Fibroblast of skin of scalp (primary cell): ENCODE measurements at places on chromosomes 7 and 10.

DNA sequence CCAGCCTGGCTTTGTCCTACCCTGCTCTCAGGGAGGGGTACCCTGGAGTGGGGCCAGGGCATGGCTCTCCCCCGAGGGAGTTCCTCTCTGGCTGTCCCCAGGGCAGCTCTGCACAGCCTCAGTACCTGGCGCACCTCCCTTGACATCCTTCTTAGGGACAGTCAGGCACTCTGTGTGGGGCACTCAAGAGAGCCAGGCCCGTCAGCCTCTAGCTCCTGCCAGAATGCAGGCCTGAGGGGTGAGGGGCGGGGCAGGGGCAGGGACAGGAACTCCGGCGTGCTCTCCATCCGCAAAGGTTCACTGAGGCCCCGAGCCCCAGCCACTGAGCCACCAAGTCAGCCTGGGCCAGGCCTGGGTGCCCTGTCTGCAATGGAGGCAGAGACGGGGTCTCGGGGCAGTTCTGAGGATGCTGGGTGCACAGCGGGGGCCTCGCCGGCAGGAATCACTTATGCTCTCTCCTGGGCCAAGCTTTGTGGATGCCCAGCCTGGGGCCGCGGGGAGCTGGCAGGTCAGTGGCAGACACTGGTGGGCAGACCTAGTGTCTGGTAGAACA lies 10.1 kb downstream of the LIMK1 start:
- DNase-seq: no peak

DNA sequence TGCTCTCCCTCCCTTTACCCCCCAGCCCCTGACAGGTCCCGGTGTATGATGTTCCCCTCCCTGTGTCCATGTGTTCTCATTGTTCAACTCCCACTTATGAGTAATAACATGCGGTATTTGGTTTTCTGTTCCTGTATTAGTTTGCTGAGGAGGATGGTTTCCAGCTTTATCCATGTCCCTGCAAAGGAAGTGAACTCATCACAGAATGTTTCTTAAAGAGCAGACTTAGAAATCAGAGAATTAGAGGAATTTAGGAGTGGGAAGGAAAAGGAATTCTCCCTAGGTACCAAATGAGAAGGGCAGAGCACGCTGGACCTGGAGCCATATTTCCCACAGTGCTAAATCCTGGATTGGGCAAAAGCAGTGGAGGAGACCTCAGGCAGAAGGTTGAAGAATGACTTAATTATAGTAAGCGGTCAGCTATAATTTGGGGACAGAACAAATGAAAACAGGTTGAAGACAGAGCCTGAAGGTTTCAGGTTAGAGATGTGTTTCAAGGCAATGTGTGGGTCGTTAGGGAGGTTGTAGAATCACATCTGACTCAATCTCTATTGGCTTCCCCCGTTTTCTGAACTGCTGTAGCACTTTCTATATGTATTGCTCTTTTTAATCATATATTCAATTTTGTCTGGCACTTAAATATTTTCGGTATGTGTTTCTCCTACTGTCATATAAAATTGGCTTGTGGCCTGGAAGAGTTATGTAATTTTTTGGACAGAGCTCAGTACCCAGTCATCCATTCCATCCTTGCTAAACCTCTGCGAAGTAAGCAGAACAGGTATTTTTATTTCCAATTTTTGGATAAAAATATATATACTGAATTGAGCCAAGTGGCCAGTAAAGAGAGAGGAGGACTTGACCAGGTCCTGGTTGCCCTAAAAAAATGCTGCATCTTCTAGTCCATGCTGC lies 210.5 kb upstream of the KLF6 start:
- DNase-seq: peak; percentile 74

- no peak for DNase-seq
These were observed 90.6 kb downstream of the ARID5B start for GRCh38 chr10:61992059-61992460.

- peak; percentile 43 for DNase-seq
These were observed 180.5 kb upstream of the CTBP2 start for GRCh38 chr10:125340903-125341302.

DNA sequence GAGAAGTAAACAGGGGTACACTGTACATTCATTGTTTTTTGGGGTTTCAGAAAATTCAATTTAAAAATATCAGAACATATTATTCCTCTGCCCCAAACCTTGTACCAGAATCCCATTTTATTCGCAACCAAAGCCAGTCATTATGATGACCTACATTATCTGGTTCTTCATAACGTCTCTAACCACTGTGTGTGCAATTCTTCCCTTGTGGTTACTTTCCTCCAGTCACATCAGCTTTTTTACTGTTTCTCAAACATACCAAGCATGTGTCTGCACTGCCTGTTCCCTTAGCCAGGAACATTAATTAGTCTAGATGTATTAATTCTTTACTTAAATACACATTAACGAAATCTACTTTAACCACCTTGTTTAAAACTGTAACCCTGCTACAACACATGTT lies 64.8 kb downstream of the THSD7A start:
- DNase-seq: no peak

- no peak for DNase-seq
These were observed 69.4 kb upstream of the COL13A1 start for GRCh38 chr10:69732147-69732825.

- no peak for DNase-seq
These were observed 461.7 kb upstream of the GALNT17 start for GRCh38 chr7:70670288-70670687.

GRCh38 chr7:30201921-30202320 lies 67.1 kb downstream of the MTURN start:
- DNase-seq: no peak

- peak; percentile 33 for DNase-seq
These were observed 794.5 kb upstream of the CELF2 start for GRCh38 chr10:10223131-10223530.

DNA sequence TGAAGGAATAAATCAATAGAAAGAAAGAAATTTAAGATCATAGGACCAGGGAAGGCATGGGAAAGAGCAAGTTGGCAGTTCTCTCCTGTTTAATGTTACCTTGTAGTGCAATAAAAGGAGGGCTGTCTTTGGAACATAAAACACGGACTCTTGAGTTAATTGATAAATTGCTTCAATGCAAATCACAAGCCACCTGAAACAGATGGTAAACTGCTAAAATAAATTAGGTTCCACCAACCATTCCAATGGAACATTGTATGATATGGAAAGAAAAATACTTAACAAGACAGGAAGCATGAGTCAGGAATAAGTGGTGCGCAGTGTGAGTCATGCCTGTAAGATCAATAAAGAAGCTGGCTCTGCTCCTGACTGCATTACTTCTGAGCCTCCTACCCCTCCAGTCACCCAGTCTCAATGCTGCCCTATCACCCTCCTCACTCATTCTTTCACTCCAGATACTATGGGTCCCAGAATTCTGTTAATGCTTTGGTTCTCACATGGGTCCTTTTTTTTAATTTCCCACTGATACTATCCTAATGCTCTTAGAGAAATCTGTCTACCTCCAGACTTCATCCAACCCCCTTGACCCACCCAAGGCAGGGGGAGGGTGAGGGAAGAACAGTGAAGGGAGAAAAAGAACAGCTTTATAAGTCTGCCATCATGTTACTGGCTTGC lies 78.9 kb downstream of the LRRC17 start:
- DNase-seq: peak; percentile 93

DNA sequence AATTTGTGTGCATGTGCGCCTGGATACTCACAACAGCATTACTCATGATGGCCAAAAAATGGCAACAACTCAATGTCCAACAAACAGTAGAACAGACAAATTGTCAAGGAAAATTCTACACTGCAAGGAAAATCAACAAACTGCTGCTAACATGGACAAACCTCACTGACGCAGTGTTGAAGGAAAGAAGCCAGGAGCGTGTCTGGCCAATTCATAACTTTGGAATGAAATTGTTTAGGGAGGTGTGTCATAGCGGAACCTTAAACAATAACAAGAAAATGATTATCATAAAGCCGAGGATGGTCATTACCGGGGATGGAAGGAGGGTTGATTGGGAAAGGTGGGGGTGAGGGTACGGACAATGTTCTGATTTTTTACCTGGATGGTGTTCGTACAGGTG lies 29.1 kb downstream of the ALOX5 start:
- no peak for DNase-seq

- peak; percentile 85 for DNase-seq
These were observed 521.0 kb downstream of the KIF20B start for GRCh38 chr10:90222372-90222771.

DNA sequence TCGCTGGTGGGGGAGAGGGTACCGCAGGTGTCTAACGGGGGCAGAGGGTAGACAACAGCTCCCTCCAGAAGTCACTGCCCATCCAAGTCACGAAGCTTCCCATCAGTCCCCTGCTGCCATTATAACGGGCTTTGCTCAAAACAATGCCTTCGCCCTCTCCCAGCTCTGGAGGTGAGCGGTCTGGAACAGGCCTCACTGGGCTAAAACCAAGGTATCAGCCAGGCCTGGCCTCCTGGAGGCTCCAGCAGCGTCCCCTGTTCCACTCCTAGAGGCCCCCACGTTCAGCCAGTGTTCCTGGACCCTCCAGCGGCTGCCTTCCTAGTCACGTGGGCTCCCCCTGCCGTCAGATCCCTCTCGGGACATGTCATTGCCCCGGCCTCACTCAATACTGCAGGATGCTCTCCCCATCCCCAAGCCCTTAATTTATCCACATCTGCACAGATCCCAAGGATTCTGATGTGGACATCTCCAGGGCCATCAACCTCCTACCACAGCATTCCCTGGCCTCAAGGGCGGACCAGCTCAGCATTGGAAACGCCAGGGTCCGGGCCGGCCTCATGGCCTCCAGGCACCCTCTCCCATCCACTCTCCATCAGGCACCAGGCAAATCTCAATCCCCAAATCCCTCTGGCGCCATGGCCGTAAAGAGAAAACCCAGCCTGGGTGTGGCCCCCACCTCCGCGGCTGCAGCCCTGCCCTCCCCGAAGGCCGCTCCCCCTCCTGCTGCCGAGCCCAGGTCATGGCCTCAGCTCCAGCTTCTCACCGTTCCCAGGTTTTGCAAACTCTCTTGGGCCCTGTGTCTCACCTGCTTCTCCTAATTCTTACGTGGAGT lies 104.1 kb upstream of the FAM20C start:
- no peak for DNase-seq

DNA sequence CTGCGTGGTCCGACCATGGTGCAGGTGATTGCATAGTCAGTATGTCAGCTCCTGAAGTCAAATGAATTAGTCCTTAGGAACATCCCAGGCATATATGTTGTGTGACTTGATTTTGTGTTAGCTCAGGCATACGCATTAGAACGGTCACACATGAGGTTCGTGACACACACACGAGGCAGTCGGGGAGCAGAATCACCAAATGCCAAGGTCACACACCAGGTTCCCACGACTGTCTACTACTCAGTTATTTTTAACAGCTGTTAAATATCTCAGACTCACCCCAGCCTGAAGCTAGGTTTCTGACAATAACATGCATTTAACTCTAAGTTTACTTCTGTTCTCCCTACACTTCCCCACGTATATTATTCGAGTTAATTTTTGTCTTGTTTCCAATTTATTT lies 54.8 kb downstream of the DYNC2I1 start:
- no peak for DNase-seq

- no peak for DNase-seq
These were observed 101.4 kb downstream of the TBXAS1 start for GRCh38 chr7:139930286-139930965.

DNA sequence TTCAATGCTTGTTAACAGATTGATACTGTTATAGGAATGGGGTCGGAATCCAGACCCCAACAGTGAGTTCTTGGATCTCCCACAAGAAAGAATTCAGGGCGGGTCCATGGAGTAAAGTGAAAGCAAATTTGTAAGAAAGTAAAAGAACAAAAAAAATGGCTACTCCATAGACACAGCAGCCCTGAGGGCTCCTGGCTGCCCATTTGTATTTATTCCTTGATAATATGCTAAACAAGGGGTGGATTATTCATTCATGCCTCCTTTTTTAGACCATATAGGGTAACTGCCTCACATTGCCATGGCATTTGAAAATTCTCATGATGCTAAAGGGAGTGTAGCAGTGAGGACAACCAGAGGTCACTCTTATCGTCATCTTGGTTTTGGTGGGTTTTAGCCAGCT lies 717.2 kb upstream of the KCND2 start:
- no peak for DNase-seq

DNA sequence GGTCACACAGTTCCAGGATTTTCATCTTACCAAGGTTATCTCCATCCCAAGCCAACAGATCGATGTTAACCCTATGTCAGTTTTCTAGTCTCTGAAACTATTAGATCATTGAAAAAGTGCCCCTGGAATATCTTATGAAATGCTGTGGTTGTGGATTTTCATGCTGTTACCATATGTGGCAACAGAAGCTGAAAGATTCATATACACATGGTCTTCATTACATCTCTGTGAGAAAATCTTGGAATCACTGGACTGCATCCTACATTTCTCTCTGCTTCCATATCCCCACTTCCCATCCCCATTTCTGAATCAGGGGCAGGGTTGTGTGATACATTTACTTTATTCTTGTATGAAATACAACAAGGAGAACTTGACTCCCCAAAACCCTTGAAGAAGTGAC lies 146.1 kb downstream of the SLC16A9 start:
- DNase-seq: peak; percentile 38

GRCh38 chr7:81120111-81120510 lies 201.3 kb upstream of the SEMA3C start:
- no peak for DNase-seq

DNA sequence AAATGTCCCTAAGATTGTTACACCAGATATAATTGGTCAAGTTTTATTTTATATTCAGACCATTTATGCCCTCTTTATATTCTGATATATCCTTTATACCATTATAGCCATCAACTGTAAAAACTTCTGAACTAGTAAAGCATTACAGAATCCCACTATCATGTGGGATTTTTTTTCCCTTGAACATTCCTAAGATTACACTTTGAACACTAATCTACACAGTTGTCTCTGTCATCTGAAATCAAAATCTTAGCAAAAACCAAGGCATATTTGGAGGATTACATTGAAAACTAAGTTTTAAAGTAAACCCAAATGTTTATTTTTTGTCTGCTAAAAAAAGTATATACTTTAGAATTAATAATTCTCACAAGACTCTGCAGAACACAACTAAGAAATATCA lies 116.2 kb upstream of the GPR22 start:
- peak; percentile 60 for DNase-seq

- DNase-seq: no peak
These were observed 80.2 kb downstream of the RBM20 start for GRCh38 chr10:110724116-110724921.

DNA sequence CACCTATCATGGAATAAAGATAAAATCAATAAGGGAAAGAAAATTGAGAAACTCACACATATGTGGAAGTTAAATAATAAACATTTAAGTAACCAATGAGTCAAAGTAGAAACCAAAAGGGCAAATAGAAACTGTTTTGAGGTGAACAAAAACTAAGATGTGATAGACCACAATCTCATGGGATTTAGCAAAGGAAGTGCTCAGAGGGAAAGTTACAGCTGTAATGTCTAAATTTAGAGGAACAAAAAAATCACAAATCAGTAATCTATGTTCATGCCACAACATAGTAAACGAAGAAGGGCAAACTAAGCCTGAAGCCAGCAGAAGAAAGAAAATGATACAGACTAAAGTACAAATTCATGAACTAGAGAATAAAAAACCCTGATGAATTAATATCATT lies 16.3 kb downstream of the CYP3A4 start:
- no peak for DNase-seq

- no peak for DNase-seq
These were observed 704 bp upstream of the SLC35B4 start for GRCh38 chr7:134317434-134317833.
